ENCODE measurements at places on chromosomes 7 and 10.

GRCh38 chr7:26466007-26466406, 174.3 kb downstream of the SNX10 start:
- no peak for DNase-seq

GRCh38 chr7:26417911-26418413, 126.3 kb downstream of the SNX10 start:
- DNase-seq, result no peak

DNA sequence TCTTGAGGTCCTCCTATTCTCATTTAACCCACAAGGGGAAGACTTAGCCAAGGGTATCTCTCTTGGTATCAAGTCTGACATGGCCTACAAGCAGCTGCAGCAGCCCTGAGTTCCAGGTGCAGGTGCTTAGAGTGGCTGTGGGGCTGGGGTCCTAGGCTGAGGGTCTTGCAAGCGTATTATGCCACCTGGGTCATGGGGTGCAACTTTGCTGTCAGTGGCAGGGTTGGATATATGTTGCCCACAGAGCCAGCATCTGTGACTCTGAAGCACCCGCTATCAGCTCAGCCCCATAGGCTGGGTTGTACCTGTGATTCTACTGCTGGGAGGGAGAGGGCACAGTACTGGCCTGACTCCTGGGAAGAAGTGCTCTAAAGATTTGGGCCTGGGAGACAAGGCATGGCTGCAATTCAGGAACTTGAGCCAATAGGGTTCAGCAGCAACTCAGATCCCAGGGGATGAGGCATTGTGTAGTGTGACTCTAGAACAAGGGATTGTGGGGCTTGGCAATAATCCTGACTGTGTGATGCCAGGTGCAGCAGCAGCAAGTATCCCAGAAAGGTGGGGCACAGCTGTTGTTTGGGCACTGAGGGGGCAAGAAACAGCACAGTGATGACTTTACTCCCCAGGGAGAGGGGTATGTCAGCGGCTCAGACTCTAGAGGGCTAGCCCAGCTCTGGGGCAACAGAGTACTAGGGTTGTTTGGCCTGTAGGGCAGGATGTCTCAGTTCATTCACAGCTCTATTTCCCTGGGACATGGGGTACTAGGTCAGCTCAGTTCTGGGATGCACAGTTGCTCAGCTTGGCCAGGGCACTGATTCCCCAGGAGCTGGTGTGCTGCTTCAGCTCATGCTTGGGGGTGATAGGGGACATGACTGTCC, 41.4 kb downstream of the NEURL1 start:
- DNase-seq, result no peak

DNA sequence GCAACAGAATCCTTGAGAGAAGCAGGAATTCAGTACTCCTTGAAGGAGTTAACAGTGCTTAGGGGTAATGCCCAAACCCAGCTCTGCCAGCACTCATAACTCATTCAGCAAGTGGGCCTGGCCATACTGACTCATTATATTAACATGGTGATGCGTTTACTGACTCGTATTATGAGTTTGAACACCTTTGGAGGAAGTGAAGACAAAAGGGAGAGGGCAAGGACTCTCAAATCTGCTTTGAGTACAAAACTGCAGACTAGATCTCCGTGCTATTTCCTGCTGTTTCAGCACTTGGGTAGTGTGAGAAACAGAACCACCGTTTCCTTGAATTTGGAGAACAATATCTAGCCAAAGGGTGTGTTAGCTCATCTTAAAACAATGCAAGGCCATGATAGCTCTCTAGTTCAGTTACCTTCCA, 30.8 kb downstream of the SLC16A9 start:
- DNase-seq, result no peak

DNA sequence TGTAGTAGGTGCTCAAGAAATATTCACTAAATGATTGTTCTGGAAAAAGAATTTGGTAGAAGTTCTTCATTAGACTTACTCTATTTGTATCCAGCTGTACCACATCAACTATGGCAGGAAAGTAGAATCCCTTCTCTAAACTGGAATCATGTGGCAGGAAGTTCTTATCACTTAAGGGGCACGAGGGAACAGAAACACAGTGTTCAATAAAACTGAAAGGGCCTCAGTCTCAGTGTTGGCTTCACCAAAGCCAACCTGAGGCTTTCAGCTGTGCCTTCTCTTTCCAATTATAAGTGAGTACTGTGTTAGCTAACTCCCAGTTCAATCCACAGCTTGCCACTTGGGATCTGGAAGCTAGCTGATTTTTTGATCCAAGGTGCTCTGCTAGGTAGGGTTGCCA, 257.6 kb upstream of the LRGUK start:
- no peak for DNase-seq

GRCh38 chr7:31702354-31702753, 15.3 kb downstream of the PPP1R17 start:
- DNase-seq, result no peak

DNA sequence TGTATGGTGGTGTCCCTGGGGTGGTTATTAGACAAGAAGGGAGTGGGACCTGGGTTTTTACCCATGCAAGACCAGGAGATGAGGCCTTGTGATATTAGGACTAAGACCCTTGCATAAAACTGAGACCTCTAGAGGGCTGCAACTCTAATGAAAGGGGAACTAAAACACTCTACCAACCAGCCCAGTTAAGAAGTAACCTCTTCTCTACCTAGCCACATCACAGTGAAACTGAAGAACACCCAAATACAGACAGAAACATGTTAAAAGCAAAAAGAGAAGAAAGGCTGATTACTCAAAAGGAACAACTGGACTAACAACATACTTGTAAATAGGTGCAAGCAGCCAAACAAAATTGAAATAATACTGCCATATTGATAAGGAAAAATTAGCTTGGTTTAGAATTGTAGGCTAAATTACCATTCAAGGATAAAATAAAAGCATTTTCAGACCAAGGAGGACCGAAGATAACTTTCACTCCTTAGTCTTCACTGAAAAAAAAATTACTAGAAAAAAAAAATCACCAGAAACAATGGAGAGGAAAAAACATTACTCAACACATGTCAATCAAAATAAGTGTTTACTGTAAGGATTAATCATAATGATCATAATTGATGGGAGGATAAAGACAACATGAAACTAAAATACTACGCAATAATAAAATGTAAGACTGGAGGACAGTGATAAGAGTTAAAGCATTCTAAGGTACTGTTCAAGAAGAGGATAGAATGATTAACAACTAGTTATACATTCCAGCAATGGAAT, 27.6 kb downstream of the ERLIN1 start:
- no peak for DNase-seq

- no peak for DNase-seq
Measured at GRCh38 chr10:68606918-68607317, 46.8 kb downstream of the TET1 start.

- DNase-seq, result no peak
Measured at GRCh38 chr7:115178835-115179234, 256.9 kb downstream of the MDFIC start.

GRCh38 chr7:39211581-39211980, 233.9 kb downstream of the POU6F2 start:
- DNase-seq, result no peak

DNA sequence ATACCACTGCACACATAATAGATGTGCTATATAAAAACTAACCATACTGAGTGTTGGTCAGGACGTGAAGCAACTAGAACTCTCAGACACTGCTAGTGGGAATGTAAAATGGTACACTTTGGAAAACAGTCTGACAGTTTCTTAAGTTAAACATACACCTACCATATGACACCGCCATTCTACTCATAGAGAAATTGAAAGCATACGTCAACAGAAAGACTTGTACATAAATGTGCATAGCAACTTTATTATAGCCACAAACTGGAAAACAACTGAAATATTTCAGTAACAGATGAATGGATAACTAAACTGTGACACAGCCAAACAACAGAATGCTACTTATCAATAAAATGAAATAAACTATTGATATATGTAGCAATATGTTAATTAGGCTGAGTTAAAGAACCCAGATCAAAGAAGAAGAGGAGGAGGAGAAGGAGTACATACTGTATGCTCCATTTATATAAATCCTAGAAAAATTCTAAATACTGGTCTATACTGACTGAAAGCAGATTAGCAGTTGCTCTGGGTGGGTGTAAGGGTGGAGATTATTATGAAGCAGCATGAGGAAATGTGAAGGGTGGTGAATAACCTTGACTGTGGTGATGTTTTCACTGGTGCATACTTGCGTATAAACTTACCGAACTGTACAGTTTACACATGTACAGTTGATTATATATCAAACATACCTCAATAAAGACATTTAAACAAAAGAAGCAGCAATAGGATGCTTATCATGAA, 48.6 kb downstream of the ARHGAP21 start:
- DNase-seq, result no peak

- no peak for DNase-seq
Measured at GRCh38 chr7:68559518-68559917, 1038.8 kb upstream of the AUTS2 start.

DNA sequence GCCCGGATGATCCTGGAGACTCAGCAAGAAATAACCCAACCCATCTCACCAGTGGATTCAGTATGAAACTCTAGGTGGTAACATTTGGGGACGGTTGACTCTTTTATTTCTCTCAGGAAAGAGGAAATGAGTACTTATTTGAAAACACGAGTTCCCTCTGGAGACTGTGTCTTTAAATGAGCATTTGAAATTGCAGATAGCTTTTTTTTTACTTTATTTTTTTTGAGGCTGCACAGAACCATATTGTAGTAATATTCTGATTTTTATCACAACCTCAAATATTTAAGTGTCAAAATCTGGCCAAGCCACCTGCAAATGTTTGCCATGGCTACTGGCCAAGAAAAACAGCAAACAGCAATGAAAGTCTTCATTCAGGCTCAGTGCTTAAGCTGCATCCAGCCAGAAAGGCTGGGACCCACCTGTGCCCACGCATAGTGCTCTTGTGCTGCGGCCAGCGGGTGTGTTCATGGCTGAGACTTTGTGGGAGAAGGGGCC, 160.8 kb downstream of the CREB5 start:
- peak; percentile 58 for DNase-seq

DNA sequence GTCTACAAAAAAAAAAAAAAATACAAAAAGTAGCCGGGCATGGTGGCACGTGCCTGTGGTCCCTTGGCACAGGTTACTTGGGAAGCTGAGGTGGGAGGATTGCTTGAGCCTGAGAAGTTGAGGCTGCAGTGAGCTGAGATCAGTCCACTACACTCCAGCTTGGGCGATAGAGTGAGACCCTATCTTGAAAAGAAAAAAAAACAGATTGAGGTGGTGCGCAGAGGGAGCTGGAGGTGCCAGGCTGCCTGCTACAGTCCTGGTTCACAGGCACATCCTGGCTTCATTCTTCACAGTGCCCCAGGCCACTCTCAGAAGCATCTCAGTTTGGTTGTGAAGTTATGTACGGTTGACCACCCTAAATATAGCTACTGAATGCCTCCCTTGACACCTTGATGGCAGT, 4.8 kb downstream of the MMP21 start:
- DNase-seq, result no peak

DNA sequence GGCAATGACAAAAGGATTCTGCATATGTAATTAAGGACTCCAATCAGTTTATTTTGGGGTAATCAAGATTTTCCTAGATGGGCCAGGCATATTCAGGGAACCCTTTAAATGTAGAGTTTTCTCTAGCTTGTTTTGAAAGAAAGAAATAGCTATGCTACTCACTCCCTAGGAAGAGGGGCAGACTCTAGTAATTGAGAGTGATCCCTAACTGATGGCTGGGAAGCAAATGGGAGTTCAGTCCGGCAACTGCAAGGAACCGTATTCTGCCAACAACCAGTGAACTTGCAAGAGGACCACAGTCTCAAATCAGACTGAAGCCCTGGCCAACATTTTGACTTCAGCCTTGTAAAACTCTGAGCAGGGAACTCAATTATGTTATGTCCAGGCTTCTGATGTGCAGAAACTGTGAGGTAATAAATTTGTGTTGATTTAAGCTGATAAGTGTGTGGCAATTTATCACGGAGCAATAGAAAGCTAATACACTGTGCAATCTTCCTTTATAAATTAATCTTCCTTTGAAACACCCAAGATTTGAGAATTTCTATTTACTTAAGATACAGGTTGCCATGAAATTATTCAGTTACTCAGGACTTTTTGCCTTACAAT, 14.0 kb downstream of the AOAH start:
- DNase-seq, result no peak

DNA sequence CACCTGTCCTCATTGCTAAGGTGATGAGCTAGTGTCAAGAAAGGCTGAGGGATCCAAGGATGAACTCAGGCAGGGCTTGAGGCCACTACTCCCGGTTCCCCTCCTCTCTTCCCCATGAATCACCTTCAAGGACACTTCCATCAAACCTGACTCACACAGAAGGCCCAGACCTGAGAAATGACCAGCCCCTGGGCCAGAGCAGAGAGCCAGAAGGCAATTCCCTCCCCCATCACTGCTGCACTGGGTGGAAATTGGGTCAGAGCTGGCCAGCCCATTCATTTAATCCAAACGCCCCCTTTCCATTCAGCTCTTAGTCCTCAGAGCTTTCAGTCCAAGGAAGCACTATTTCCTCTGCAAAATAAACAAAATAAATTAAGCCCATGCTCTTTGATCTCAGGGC, 182.0 kb downstream of the KCNMA1 start:
- DNase-seq, result no peak

GRCh38 chr10:127945341-127945758, 38.4 kb downstream of the PTPRE start:
- DNase-seq, result no peak

DNA sequence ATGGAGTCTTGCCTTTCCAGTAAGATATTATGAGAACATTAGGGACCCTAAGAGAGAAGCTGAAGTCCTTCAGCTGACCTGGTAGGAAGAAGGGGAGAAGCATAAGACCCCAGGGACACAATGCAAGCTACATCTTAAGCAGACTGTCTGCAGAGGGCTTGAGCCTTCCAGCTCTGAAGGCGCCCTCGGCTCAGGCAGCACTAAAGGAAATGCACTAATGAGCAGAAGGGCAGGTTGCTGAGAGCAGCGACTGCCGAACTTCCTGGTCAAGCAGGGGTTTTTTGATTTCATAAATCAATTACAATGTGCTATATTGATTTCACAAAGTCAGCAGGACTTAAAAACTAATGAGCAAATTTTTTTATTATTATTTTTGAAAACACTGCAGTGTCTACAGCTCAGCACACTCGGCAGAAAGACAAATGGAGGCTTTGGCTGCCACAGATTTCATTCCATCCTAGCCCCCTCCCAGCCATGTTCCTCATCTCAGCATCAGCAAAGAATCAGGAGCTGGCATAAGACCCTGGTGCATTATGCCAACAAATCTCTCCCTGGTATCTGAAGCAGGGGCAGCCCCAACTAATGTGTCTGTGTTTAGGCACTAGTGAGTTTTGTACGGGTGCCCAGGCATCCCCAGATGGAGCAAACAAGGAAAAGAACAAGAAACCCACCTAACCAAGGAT, 57.1 kb downstream of the LRRTM3 start:
- DNase-seq, result no peak
